ENCODE measurements at places on chromosomes 16 and 17.

GRCh38 chr17:72953621-72954020, 138.9 kb downstream of the SLC39A11 start:
- no peak for DNase-seq

GRCh38 chr16:31032736-31033708, at the start of gene STX4:
Gene STX4 (plus strand): TSS chr16:31033558. CDS start chr16:31033806, 248 bp downstream.
- DNase-seq: peak; percentile 97

DNA sequence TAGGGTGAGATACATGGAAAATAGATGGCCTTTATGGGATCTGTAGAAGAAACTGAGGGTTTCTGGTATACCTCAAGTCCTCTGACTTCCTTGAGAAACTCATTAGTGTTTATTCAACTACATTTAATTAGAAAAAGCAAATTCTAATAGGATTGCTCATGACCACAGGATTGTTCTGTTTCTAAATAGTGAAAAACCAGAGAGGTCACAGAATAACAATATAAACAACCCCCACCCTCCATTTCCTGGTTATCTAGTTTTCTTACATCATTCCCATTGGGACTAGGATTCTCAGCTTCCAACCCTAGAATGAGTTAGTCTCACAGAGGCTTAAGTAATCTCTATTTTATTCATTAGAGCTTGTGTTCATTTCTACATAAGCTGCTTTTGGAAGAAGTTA, 30.0 kb downstream of the SF3B3 start:
- no peak for DNase-seq

DNA sequence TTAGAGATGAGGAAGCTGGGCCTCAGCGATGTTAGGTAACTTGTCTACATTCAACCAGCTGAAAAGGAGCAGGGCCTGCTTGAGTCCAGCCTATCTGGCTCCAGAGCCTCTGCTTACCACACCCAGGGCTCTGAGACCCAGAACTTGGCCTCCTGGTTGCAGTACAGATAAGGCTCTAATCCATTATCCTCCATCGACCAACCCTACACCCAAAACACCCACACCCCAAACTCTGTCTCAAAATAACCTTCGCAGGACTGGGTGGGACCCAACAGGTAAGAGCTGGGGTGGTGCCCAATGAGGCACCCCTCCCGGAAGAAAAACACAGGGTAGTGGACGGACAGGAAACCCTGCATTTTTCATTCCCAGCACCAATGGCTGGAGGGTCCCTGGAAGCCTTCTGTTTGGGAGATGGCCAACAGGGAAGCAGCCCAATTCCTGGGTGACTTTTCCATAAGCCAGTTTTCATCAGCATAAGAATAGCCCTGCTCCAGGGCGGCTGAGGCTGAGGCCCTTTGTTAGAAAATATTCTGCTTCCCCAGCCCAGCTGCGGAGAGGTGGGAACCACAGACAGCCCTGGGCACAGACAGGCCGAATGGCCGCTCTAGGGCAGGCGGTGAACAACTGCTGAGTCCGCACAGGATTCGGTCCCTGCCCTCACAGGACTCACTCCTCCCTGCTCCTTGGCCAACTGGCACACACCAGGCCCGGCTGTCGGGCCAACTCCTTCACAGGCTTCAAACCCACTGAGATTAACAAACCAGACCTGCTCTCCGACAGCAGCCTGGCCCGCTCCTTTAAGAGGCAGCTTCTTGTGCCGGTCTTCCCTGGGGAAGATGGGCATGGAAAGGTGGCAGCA, 9.8 kb downstream of the SMIM5 start:
- peak; percentile 63 for DNase-seq

DNA sequence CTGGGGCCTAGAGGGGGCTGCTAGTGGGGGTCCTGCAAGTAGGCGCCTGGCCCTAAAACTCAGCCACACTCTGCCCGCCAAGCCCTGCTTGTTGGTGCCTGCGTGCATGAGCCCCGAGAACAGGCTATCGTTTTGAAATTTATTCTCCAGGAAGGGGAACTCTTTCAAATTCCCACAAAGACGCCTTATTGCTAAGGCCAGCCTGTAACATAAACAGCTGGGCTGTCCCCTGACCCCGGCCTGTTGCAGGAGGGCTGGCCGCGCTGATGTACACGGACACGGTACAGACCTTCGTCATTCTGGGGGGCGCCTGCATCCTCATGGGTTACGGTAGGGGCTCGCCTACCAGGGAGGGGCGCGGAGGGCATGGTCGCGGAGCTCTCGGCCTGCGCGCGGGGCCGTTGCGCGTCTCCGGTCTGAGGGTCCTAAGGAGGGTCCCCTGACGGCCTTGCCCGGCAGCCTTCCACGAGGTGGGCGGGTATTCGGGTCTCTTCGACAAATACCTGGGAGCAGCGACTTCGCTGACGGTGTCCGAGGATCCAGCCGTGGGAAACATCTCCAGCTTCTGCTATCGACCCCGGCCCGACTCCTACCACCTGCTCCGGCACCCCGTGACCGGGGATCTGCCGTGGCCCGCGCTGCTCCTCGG, 4.3 kb downstream of the SLC5A2 start:
- no peak for DNase-seq

DNA sequence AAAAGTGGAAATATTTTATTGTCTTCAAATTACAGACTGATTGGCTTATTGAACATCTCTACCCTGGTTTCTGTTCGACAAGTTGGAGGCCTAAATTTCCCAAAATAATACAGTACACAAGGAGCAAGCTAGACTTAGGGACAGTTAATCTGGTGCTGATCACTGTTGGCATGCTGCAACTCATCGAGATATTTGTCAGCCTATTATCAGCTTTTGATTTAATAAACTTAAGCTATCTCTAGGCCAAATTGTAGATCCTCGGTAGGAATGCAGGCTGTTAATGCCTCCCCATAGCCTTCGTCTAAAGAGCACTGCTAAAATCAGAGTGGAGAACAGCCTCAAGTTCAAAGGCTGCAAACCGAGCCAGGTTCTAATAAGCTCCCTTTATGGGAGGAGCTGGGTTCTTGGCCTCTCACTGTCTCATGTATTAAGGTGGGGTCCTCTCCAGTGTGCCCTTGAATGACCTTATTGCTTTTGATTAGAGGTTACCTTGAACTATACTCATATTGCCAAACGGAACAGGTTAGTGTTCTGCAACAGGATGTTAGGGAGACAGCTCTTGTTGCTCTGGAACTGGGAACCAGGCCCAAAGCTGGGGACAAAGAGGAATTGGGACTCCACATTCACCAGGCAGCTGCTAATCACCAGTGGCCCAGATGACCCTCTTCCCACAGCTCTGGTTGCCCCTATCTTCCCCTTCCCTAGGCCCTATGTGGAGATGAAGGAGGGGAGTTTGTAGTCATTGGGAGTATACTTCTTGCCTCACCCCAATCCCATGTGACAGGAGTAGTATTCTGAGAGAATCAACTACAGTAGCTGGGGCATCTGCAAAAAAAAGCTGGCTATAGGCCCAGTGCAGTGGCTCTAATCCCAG, 69.5 kb upstream of the NOL11 start:
- DNase-seq: no peak

DNA sequence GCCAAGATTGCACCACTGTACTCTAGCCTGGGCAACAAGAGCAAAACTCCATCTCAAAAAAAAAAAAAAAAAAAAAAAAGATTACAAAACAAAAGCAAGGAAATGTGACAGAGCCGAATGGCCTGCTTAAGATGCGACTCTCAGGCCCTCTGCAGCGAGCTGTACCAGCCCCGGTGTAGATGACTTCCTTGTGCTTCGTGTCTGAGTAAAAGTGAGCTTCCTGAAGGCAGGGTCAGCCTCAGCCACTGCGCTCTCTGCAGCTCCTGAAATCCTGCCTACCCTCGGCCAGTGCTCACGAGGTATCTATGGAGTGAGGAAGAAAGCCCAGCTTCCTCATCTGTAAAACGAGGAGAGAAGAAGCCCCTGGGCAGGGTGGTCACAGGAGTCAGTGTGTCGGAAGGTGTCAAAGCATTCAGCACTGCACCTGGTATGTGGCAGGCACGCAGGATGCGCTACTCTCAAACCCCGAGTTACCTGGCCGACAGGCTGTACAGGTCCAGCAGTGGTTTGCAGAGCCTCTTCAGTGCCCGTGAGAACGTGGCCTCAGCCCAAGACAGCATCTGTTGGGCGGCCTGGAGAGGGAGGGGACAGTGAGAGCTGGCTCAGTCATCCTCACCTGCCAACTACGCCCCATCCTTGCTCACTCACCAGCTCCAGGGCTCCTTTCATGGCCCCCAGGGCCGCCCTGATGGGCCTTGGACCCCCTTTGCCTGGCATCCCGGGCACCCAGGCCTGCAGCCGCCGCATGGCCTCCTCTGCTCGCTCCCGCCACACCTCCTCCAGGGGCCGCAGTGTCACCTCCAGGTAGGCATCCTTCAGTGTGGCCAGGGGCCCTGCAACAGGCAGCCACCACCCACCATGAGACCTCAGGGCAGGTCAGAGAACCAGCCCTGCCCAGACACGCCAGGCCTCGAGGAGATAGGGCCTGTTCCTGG, 44.6 kb downstream of the RMI2 start:
- no peak for DNase-seq

GRCh38 chr16:84254062-84254461, 14.2 kb upstream of the KCNG4 start:
- no peak for DNase-seq

GRCh38 chr17:57555636-57556175, 189.4 kb downstream of the CCDC182 start:
- no peak for DNase-seq

- DNase-seq: no peak
These were observed 10.1 kb upstream of the PCTP start for GRCh38 chr17:55740511-55741355.

DNA sequence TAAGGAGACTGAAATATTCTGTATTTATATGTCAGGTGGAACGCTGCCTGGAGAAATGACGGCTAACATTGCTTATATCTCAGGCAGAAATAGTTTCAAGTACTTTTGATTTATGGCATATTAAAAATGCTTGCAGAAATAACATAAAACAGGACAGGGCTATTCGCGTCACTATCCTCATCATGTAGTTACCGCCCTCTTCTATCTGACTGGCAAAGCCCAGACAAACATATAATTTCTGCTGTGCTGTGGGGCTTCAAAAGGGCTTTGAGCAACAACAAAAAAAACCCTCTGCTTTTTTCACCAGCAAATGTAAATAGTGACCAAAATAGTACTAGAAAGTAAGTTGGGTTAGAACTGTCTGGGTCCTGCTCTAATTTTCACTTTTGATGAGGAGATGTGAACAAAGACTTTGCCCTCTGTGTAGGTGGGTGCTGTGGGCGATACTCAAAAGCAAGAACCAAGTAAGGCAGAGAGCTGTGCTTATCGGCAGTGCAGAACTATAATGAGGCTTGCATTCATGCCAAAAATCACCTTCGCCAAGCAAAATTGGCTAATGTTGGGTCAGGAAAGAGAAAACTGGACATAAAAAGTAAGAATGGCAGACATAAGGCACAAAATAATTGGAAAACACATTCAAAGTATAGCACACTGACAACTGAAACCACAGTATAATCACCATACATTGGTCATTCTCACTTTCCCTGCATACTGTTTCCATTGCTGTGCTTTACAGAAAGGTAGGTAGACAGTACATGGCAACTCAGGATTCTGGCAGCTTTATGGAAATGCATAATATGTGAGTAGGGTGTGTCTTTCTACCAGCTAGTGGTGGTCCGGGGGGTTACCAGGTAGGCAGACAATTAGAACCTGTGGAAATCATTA, 151.2 kb upstream of the AXIN2 start:
- no peak for DNase-seq

DNA sequence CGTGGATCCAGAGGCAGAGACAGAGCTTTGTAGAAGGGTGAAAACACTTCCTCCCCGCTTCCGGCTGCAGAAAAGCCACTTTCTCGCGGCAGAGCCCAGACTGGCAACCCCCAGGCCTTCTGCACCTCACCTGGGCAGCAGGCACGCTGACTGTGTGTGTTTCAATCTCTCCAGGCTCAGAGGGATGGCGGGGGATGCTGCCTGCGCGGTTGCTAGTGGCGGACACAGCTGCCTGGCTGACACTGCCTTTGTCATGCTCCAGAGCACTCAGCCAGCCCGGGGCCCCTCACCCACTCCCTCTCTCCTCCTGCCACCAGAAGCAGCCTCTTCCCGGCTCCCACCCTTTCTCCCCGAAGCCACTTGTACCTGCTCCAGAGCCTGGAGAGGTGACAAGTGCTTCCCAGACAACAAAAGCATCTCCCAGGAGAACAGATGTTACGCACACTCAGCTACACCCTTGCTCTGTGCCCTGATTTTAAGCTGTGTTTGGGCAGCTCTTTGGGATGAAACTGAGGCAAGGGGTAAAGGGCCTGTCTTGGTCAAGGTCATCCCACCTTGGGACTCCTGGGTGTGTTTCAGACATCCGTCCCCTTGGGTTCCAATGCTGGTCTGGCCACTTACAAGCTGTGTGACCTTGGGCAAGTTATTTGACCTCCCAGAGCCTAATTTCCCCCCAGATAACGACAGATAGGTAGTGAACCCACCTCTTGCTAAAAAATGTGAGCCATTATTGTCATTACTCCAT, 9.2 kb upstream of the GLIS2 start:
- DNase-seq: no peak

GRCh38 chr16:23296994-23297393, 5.1 kb upstream of the SCNN1B start:
- DNase-seq: no peak

DNA sequence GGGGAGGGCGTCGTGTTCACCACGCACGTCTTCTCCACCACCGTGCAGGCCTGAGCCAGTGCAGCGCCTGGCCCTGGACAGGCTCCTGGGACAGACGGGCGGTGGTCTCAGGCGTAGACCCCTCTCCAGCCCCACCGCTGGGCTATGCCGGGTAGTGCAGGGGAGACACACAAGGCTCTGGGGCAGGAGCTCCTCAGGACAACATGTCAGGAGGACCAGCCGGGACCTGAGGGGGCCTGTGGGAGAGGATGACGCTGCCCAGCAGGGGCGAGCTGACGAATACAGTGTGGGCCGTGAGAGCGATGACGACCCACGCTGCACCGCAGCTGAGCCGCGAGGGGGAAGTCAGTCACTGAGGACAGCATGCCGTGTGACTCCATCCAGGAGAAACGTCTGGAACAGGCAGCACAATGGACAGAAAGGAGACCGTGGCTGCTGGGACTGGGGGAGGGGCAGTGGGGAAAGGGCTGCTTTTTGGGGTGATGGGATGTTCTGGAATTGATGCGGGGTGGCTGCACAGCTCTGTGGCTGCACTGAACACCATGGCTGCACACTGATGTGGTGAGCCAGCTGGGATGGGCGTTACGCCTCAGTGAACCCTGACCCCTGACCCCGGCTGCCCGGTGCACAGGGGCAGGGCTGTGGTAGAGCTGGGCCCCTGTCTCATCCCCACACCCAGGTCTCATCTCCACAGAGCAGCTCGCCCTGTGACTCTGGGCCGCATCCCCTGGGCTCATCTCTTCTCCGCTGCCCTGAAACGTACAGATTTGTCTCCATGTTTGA, 20.2 kb downstream of the DNASE1 start:
- no peak for DNase-seq

- DNase-seq: no peak
These were observed 31.4 kb downstream of the YPEL2 start for GRCh38 chr17:59362811-59363205.

DNA sequence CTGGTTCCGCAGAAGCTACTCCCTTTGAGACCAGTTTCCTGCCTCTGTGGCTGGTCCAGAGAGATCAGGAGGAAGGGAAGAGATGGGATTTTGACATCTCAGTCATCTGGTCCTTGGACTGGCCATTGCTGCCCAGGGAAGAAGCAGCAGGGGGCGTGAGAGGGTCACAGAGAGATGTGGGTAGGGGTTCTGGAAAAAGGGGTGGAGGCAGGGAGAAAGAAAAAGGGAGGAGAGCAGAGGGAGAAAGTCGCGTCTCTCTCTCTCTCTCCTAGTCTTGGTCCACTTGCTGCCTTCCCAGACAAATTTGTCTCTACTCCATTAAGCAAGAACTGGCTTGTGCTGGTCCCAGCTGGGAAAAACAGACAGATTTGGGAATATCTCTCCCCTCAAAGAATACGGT, 4.4 kb downstream of the SHBG start:
- DNase-seq: no peak

- DNase-seq: no peak
These were observed 14.9 kb downstream of the RHOT1 start for GRCh38 chr17:32157225-32157624.

Measured in cerebellum (tissue), 4 donors.